RWPE1 (cell line): ENCODE measurements at places on chromosomes 1 and 21.

DNA sequence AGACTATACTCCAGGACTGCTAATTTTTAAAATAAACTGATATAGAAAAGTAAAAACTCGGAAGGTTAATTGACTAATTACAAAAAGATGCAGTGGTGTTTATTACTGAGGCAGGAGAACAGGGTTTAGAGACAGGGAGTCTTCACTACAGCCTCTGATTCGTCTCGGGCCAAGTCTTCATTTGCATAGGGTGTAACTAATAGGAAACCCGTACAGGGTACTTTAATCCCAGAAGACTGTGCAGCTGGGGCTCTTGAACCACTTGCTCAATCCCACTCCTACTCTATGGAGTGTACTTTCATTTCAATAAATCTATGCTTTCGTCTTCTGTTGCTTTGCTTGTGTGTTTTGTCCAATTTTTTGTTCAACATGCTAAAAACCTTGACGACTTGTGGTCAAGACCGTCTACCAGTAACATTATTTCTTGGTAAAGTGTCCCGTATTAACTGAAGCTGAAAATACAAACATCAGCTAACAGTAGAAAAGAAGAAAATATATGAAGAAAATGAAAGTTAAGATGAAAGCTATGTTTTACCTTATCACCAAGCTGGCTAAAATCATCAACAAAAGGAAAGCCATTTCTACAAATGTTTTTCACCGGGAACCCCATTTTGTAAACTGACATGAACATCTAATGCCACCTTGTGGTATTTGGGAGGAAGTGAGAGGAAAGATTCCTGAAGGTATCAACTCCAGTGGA lies 8.0 kb downstream of the SDHB start:
- DNase-seq = peak; percentile 65

GRCh38 chr1:57369889-57370288 lies 54.0 kb downstream of the DAB1 start:
- no peak for DNase-seq

DNA sequence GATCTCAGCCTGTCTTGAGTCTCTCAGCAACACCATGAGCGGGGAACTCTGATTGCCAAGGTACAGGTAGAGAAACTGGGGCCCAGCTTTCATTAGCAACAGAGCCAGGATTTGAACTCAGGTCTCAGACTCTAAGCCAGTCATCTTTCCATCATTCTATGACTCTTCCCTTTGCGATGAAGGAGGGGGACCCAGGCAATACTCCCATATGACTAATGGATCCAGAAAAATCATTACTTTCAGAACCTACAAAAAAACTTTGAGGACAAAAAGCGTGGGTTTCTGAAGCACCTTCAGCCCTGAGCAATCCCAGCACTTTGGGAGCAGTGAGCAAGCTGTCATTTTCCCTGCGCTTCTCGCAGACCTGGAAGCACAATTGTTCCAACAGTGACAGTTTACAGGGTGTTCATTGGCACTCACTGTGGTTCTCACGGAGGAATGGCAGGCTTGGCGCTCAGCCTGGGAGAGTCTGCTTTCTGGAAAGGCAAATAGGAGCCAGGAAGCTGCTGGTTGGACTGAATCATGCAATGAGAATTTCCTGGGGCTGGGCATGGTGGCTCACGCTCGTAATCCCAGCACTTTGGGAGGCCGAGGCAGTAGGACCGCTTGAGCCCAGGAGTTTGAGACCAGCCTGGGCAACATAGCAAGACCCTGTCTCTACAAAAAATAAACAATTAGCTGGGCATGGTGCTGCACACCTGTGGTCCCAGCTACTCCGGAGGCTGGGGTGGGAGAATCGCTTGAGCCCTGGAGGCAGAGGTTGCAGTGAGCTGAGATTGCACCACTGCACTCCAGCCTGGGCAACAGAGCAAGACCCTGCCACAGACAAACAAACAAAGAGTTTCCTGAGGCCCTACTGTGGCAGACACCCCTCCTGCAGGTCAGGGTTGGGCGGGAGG lies 40.1 kb downstream of the SLC2A7 start:
- peak; percentile 80 for DNase-seq

- no peak for DNase-seq
Measured at GRCh38 chr1:34328281-34328799, 151.6 kb downstream of the C1orf94 start.

GRCh38 chr1:79705218-79705617 lies 698.7 kb upstream of the ADGRL4 start:
- DNase-seq = no peak

DNA sequence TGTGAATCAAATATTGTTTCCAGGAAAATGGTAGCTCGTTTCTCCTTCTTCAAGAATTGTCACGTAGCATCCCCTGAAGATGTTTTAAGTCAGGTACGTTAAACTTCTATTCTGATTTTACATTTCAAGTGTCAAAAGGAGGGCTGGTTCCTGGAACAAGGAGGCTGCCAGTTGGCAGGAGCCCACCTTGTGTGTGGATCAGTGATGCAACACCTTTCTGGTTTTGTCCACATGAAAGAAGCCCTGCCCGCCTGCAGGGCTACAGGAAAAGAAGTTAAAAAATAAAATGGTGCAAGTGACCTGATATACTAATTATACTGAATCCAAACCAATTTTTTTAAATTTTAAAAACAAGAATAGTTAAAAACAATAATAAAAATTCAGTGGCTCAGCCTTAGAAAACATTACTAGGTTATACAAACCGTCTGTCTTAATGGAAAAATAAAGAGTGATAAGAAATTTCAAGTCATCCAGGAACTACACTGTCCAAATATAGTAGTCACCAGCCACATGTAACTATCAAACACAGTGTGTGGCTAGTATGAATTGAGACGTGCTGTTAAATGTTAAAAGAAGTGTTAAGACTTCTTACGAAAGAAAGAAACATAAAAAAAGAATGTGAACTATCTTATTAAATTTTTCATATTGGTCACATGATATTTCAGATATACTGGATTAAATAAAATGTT lies 123.1 kb downstream of the APP start:
- DNase-seq = no peak

DNA sequence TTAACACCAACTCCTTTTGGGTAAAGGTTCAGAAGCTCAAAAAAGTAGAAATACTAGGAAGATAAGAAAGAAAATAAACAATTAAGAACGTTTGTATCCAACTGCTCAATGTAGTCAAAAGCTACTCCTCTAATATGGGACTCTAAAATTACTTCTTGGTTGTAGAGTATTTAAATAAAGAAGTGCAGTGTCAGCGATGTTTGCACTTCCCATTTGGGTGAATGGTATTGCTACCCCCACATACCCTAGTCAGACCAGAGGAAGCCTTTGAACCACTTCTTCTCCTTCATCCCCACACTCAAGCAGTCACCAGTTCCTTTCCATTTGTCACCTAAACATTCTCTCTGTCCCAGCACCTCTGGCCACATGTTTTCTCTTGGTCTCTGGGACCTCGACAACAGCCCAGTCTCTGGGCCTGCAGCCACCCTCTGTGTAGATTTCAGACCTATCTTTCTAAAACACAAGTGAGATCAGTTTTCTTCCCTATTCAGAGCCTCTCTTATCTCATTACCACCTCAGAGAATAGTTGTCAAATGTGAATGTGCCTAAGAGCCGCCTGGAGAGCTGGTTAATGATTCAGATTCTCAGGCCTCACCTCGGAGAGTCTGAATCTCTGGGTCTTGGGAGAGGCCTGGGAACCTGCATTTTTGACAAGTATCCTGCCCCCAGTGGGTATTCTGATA lies 109.8 kb downstream of the OMA1 start:
- DNase-seq = no peak

- no peak for DNase-seq
Measured at GRCh38 chr1:152757747-152758146, at the start of gene KPRP. Gene KPRP, plus strand, starts transcription at chr1:152758025. Its CDS starts 1,564 bp downstream, at chr1:152759589.

DNA sequence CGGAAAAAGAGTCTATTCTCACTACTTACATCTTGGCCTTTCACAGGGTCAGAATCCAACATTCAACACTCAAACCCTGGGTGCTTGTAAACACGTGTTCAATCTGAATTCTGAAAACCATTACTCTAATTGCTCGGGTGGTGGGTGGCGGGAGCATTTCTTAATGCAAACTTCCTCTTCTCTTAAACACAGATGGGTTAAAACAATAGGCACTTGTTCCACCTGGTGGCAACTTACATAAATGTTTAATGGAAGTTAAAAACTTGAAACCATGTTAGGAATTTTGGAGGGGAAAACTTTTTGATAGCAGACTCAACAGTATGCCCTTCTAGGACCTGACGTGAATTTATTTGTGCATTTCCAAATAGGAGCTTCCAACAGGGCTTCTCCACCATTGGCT lies 23.4 kb upstream of the TDRD10 start:
- DNase-seq = no peak

- no peak for DNase-seq
Measured at GRCh38 chr1:40383095-40383487, 9.6 kb downstream of the SMAP2 start.

DNA sequence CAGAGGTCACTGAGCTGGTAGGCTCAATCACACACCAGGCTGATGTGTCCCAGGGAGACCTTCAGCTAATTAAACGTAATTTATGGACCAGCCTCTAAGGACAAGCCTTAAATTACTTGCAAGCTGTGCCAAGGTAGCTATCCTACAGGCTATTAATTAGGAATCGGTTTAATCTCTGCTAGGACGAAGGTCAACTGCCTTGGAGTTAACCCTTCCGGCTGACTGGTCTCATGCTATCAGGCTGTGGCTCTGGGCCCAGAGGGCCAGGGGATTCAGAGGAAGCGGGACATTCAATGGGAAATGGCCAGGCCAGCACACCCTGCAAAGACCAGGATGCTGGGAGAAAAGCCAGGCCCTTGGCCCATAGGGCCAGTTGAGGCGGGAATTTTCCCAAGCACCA lies 19.0 kb downstream of the DHRS3 start:
- DNase-seq = no peak

DNA sequence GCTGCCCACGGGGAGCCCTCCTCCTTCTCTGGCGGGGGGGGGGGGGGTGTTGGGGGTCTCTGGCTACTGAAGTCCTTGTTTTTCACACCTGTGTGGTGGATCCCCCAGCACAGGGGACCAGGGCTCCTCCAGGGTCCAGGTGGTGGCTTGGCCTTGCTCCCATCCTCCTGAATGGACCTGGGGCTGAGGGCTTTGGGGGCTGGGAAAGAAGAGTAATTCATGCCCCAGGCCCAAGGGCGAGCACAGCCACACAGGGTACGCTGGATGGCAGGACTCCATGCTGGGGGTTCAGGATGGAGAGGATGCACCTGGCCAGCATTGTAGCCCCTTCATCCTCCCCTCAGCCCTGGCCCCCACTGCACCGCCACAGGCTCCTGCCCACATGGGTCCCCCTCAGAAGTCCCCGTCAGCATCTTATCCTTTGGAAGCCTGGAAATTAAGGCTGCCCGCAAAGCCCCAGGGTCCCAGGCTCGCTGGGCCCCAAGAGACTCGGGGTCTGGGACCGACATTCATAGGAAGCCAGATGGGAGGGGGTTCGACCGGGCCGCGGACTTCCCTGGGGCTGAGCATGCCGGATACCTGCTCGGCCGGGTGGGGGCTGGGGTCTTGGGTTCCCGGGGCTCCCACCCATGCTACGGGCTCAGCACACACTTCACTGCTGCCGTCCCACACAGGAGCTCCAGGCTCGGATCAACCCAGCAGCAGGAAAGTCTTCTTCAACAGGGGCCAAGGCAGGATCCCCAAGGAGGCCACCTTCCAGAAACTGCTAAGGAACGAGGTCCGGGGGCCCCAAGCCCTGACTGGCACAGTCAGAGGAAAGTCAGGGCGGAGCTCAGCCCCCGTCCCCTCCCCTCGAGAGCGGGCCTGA lies 49.0 kb upstream of the ACTRT2 start:
- no peak for DNase-seq

DNA sequence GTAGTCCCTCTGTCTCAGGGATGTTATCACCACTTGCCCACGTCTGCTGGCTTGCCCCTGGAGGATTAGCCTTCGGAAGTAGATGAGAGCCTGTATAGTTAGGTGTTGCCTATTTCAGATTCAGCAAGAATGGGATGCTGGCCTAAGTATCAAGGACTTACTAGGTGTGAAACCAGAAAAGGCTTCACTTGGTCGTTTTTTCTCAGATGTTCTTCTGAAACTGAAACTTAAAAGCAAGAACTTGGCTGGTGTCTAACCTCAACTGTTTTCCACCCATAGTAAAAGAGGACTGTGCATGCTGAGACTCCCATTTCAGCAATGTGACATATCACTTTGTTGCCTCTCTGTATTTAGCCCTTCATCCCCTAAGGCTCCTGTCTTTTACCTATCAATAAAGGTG lies 67.0 kb upstream of the LRRC53 start:
- DNase-seq = no peak

DNA sequence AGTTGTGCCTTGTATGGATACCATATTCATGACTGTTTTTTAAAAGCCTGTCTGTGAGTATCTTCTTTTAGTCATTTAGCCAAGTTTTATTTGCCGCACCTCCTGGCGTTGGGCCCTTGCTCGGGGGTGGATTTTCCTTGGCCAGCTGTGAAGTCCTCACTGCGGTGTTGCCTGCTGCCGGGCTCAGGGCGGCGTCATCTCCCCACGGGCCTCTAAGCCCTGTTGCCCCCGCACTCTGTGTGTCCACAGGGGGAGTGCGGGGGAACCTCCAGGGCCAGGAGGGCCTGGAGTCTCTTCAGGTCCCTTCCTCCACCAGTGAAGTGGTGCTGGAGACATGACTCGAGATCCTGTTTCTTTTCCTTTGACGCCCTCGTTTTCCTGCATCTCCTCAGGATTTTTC lies 65.8 kb upstream of the DIP2A start:
- no peak for DNase-seq

- DNase-seq = no peak
Measured at GRCh38 chr21:41321211-41321907, 4.8 kb downstream of the FAM3B start.

DNA sequence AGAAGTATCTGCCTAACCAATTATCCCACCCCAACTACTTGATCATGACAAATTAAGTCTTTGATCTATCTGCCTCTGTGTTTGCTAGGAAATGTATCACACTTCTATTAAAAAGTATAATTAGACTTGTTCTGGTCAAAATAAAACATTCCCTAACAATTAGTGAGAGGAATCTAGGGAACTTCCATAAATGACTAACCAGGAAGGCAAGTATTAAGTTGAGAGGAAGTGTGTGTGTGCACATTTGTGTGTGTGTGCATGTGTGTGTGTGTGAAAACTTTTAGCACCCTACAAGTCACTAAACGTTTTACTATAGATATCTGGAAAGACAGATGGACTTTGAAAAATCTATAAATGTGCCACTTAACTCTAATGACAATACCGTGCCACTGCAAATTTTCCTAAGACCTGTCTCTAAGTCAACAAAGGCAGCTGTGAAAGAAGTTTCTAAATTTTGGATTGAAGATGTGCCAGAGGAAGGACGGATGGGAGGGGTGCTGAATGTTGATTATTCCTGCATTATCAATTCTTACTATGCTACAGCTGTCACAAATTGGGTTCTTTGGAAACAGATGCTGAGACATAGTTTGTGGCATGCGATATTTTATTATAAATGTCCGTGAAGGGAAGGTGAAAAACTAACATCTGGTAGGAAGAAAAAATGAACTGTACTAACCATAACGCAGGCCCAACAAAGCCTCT lies 567.1 kb downstream of the PTPRC start:
- no peak for DNase-seq
